Suppressor macrophage (primary cell): ENCODE measurements at places on chromosomes 3 and 15.

- no peak for DNase-seq
Observed at GRCh38 chr3:132416161-132416560, 1.1 kb upstream of the DNAJC13 start.

- no peak for DNase-seq
Observed at GRCh38 chr15:88393719-88394519, 73.3 kb downstream of the MRPL46 start.

GRCh38 chr3:13593615-13594014 is 44.7 kb downstream of the FBLN2 start:
- no peak for DNase-seq

DNA sequence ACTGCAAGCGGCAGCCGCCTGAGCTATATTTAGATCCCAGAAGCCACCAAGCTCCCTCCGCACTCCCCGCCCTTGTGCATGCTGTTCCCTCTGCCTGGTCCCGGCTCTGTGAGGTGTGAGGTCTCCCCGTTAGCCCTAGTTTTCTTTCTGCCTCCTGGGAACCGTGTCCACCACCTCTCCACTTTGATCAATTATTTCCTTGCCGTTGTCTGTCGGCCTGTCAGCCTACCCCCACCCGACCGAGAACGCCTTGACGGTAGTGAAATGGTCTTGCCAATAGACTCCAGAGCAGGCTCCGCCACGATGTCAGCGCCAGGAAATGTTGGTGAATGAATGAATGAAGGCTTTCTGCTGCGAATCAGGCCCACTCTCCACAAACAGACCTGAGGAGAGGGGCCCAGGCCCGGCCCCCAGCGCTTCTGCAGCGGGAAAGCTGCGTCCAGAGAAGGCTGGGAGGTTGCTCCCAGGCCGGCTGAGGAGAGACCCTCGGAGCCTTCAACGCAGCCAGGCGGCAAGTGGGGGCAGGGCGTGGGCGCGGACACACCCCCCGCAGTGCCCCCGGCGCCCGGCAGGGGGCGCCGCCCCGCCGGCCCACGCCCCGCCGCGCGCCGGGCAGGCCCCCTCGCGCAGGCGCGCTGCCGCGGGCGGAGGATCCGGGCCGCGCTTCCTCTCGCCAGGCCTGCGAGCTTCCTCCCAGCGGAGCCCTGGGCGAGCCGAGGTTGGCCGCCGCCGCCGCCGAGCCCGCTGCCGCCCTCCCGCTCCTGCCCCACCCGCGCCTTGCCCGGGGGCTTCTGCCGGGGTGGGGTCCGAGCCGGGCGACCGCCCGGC is at the start of gene CSK:
CSK (plus strand) TSS at position 650 of the 828 bp plus-strand sequence. CDS start 16,218 bp downstream, outside the sequence.
- DNase-seq, result peak; percentile 90

GRCh38 chr15:81941479-81941878 is 104.3 kb downstream of the MEX3B start:
- DNase-seq, result no peak

- DNase-seq, result no peak
Observed at GRCh38 chr3:106643684-106644161, 733.5 kb upstream of the CCDC54 start.

GRCh38 chr3:144296808-144297207 is 325.2 kb downstream of the DIPK2A start:
- no peak for DNase-seq

DNA sequence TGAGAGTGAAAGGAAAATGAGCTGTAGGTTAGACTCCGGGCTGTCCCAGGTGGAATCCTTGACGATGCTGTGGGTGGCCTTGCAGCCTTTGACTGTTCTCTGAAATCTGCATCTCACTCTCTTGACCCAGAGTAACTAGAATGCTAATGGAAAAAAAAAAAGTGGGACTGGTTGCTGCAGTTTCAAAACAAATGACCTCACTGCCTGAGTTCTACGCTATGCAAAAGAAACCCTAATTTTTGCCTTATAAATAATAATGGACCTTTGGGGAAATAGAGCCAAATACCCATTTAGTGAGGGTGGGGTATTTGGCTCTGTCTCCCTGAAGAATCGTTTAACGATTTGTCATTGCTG is 309.7 kb upstream of the C2CD4B start:
- DNase-seq, result no peak

DNA sequence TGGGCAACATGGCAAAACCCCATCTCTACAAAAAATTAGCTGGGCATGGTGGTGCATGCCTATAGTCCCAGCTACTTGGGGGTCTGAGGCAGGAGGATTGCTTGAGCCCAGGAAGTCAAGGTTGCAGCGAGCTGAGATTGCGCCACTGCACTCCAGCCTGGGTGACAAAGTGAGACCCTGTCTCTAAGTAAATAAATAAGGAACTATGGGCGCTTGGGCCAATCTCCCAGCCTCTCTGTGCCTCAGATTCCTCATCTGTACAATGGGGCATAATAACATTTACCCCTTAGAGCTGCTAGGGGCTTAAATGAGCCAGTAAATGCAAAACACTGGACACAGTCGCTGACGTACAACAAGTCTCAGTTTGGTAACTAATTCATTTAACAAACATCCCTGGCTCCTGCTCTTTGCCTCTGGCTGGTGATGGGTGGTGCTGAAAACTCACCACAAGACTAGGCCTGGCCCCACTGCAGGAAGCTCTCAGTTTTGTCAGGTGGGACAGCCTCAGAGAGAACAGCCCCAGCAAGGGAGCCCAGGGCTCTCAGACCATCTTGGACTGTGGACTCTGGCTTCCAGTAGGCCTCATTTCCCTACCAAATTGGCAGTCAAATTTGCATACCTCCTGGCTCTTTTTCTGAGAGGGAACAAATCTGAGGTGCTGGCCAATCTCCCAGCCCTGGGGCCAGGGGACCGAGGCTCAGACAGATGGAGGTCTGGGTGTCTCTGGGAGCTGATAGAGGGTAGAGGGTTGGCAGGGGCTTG is 6.4 kb upstream of the TBC1D2B start:
- no peak for DNase-seq

- DNase-seq, result no peak
Observed at GRCh38 chr15:75561888-75562287, 17.2 kb downstream of the PTPN9 start.

DNA sequence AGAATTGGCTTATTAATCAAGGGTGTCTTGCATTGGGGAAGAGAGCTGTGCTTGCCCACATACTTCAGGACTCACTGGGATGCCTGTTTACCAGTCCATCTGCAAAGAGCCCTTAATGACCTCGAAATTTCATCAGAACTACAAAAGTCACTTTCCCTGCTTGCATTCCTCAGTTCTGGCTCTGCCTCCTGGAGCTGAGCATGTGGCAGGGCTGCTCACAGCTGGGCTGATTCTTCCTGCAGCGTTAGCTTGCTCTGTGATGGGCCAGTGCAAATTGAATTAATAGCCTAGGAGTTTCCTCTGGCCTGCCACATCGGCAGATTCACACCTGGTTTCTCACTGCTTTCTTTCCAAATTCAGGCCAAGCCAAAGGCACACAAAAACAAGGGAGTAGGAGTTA is 108.9 kb downstream of the DUT start:
- DNase-seq, result no peak

GRCh38 chr15:48721061-48721810 is 75.7 kb upstream of the FBN1 start:
- DNase-seq, result no peak

DNA sequence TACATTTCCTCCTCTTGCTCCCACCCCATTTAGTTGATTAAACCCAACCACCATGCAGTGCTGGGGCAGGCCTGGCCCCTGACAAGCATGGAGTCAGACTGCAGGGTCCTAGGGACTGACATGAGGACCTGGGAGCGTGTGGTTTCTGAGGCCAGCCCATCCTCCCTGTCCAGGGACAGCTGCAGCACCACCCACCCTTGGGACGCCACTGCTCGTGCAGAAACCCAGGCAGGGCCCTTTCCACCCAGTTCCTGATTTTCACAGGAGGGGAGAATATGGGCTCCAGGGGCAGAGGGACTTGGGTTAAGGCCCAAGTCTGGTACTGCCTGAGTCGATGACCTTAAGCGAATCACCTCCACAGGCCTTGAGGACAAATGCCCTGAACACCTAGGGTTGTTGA is 23.7 kb downstream of the PLXND1 start:
- no peak for DNase-seq

DNA sequence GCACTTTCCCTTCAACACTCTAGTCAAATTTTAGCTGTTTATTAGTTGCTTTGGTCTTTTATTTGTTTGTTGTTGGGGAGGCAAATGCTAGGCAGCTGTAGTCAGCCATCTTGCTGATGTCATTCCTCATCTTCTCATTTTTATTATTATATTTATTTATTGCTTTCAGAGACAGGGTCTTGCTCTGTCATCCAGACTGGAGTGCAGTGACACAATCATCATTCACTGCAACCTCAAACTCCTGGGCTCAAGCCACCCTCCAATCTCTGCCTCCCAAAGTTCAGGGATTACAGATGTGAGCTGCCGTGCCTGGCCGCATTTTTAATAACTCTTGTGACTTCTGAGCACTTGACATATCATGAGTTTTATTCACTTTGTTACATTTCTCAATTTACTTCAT is 441.4 kb downstream of the DIPK2A start:
- DNase-seq, result no peak

- no peak for DNase-seq
Observed at GRCh38 chr15:63044645-63045464, 2.3 kb downstream of the TPM1 start.

- no peak for DNase-seq
Observed at GRCh38 chr15:33148129-33148751, 46.3 kb downstream of the FMN1 start.

DNA sequence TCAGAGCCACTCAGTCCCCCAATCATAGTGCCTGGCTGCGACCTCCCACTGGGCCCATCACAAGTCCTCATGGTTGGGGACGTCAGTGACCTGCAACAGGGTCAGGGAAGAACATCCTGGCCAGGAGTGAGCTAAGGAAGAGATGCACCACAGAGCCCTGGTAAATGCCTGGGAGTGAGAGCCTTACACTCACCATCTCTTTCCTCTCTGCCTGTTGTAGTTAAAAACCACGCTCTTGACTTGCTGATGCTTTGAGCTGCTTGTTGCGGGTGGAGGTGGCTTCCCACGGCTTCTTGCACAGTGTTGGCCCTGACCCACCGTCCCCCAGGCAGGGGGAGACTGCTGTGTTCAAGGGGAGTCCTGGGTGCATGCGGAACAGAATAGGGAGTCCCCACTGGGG is 91.1 kb upstream of the RGMA start:
- no peak for DNase-seq

DNA sequence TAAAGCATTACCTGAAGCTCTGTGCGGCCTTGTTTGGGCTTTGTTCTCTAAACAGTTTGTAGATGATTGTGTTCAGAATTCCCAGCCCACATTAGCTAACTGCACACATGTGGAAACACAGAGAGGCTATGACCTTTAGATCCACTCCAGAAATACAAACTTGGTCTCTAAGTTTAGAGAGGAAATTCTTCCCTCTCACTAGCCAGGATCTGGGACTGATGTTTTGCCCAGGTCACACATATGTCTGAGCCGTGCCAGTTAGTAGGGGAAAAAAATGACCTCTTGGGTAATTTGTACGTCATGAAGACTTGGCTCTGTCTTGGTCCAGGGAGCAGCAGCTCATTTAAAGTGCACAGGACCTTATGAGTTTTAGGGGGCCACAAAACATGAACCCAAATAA is 223.1 kb downstream of the RBMS3 start:
- no peak for DNase-seq

GRCh38 chr15:78811124-78811824 is at the start of gene ADAMTS7:
TSS of gene ADAMTS7 (minus strand) at chr15:78811464. CDS start at chr15:78811220, 244 bp downstream.
- peak; percentile 74 for DNase-seq

DNA sequence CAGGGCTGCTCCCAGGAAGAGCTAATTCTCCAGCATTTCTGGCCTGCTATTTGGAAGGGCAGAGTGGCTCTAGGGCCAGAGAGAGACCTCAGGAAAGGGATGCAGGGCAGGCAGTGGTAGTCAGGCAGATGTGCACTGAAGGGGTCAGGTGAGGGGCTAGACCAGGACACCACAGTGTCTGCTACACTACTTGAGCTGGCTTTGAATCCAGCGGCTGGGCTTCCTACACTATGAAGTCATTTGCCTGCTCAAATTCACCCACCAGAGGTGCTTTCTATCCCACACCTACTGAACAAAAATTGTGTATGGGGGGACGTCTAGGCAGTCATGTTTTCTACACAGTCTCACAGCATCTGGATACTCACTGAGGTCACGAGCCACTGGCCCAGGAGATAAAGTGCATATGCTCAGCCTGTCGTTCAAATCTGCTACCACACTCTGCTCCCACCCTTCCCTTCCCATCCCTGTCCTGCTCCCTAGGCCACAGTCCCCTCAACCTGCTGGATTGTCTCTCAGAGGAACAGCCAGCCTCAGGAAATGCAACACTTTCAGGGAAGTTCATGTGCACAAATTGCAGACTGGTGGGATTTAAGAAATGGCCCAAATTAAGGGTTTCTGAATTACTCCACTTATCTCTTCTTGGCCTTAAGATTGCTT is 49.9 kb upstream of the SLC6A11 start:
- no peak for DNase-seq

GRCh38 chr3:139689122-139689521 is 11.3 kb upstream of the NMNAT3 start:
- DNase-seq, result no peak

GRCh38 chr15:70247281-70247680 is 149.6 kb upstream of the TLE3 start:
- DNase-seq, result no peak

- DNase-seq, result peak; percentile 48
Observed at GRCh38 chr3:167872941-167873340, 137.4 kb downstream of the SERPINI1 start.

- no peak for DNase-seq
Observed at GRCh38 chr15:91603384-91604080, 250.0 kb upstream of the SLCO3A1 start.

GRCh38 chr3:105883798-105884377 is 15.1 kb upstream of the CBLB start:
- no peak for DNase-seq

GRCh38 chr3:9730657-9731205 is 804 bp upstream of the BRPF1 start:
- peak; percentile 74 for DNase-seq

DNA sequence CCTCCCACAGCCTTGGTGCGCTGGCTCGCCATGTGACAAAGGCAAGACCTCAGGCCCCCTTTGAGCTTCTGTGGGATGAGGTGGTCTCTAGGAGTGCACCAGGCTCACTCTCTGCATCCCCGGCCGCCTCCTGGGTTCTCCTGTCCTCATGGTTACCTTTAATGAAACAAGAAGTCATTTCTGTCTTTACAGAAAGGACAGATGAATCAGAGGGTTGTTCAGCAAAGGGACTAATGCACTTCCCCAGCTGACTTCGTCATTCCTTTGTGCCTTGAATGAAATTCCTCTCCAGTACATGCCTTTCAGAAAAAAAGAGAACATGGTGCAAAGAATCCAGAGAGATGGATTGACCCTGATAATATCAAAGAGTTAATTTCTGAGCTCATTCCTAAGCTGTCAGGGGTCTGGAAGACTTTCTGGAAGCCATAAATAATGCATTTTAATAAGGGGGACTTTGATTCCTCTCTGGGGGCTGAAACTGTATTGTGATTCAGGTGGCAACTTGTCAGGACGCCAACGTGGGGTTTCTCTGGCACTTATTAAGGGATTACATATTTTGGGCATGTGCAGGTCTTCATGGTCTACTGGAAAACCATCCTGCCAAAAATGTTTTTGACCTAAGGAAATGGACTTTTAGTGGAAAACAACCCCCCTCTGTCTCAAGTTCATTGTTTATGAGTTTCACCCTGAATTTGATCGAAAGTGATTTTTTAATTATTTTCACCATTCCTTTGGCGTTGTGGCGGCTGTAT is 122.7 kb downstream of the FBLN2 start:
- DNase-seq, result no peak

DNA sequence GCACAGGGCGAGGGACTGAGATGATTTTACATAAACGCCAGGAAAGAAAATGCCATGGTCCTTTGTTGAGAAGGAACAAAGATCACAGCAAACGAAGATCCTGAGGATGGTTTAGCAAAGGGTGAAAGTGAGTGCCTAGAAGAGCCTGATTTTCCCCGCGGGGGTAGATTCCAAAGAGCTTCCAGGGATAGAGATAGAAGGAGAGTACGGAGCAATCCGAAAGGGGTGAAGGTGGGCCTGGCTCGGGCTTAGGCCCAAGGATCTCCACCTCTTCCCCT is 977 bp downstream of the CDC25A start:
- DNase-seq, result no peak
